Femur (tissue), 1 donor: ENCODE measurements at places on chromosomes 1 and 21.

- DNase-seq = no peak
Measured at GRCh38 chr1:205328476-205328875, 6.9 kb upstream of the NUAK2 start.

GRCh38 chr1:221740369-221740992 is 1.4 kb downstream of the DUSP10 start:
- no peak for DNase-seq

- DNase-seq = no peak
Measured at GRCh38 chr1:20578062-20578461, 10.8 kb upstream of the CDA start.

DNA sequence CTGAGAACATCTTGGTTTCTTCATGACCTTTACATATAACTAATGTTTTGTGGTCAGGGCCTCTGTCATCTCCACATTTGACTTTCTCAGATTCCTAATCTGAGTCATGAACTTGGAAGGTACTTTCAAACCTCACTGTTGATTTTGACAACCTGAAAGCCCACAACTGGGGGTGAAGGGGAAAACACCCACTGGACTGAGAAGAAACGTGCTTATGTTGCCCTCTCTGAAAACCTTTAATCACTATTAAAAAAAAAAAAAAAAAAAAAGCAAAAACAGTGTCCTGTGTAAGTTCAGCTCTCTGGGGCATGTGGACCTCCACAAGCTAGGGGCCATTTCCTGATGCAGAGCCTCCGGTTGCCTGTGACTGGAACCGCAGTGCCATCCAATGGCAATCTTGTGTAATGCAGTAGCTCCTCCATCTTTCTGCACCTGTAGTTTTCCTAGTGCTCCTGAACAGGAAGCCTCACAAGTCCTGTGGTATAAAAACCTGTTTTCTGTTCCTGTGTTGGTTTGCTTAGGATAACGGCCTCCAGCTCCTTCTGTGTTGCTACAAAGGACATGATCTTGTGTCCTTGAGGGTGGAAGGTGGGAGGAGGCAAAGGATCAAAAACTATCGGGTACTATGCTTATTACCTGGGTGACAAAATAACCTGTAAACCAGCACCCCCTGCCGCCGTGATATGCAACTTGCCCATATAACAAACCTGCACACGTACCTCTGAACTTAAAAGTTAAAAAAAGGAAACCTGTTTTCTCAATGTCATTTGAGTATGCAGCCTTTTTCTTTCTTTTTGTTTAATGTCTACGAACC is 124.5 kb downstream of the ZNF648 start:
- DNase-seq = peak; percentile 29

GRCh38 chr21:36934864-36935420 is 31.5 kb downstream of the HLCS start:
- DNase-seq = no peak

DNA sequence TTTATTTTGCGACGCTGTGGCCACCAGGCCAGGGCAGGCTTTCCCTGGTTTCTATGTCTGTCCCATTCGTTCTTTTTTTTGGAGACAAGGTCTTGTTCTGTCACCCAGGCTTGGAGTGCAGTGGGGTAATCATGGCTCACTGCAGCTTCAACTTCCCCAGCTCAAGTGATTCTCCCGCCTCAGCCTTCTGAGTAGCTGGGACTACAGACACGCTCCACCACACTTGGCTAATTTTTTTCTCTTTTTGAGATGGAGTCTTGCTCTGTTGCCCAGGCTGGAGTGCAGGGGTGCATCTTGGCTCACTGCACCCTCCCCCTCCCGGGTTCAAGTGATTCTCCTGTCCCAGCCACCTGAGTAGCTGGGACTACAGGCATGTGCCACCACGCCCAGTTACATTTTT is 43.4 kb upstream of the WNT4 start:
- DNase-seq = no peak

DNA sequence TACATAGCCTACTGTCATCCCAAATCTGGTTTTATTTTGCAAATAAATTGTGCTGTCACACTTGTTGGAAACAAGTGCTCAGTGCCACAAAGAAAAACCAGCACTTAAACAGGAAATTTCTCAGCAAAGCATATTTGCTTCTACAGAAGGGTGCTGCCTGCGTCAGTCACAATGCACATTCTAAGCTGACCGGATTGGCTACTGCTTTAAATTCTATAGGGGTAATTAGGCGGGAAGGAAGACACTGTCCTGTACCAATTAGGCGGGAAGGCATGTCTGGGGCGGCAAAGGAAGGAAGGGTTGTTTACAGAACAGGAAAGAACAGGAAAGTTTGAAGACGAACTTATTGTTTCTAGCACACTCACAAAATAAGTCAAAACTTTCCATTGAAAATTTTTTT is 2.8 kb downstream of the IFI16 start:
- no peak for DNase-seq

GRCh38 chr1:28111157-28111556 is 22.7 kb upstream of the EYA3 start:
- no peak for DNase-seq

GRCh38 chr21:35234725-35235124 is 185.6 kb upstream of the RUNX1 start:
- DNase-seq = no peak

DNA sequence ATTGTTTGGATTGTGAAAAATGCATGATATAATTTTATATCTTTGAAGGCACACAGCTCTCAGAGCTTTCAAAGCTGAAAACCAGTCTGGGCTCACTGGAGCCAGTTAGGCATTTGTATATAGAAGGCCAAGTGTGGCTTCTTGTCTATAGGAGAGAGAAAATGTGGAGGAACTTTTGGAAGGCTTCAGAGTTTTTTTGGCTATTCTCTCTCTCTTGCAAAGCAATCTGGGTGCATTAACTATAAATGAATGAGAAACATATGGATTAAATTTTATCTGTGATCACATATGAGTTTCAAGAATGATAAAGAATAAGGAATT is 216.7 kb upstream of the HOOK1 start:
- DNase-seq = no peak

GRCh38 chr1:54764133-54764921 is at the start of gene PARS2:
TSS of gene PARS2 (minus strand) at chr1:54764523. CDS start at chr1:54759161, 5,362 bp downstream.
- DNase-seq = peak; percentile 98

DNA sequence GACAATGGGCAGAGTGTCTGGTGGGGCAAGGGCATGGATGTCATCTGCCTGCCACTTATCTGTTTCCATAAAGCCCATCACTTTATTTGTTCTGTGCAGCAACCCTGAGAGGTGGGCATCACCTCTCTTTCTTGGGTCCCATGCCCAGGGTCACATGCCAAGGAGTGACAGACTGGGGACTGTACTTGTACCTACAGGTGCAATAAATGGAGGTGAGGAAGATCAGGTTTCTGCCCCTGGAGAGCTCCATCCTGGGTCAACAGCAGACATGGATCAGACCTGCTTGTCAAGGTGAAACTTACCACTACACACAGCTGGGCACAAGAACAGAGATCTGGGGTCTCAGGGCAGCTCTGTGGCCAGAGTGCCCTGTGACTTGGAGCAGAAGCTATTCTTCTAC is 18.4 kb upstream of the PRDM16 start:
- no peak for DNase-seq

- no peak for DNase-seq
Measured at GRCh38 chr1:203915811-203916210, 54.4 kb downstream of the SNRPE start.

- no peak for DNase-seq
Measured at GRCh38 chr21:29870814-29871213, 69.0 kb downstream of the GRIK1 start.

DNA sequence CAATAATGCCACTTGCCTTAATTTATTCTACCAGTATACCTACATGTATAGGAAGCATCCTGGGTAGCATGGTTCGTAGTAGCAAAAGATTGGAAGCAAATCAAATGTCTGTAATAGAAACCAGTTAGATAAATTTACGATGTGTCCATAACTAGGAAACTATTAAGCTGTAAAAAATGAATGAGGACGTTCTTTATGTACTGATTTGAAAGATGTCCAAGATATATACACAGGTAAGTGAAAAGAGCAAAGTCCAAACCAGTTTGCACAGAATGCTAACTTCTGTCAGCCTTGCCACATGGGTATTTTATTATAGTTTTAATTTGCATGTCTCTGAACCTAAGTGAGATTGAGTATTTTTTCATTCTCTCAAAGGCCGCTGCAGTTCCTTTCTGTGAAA is 251.8 kb upstream of the IRF2BP2 start:
- DNase-seq = no peak

DNA sequence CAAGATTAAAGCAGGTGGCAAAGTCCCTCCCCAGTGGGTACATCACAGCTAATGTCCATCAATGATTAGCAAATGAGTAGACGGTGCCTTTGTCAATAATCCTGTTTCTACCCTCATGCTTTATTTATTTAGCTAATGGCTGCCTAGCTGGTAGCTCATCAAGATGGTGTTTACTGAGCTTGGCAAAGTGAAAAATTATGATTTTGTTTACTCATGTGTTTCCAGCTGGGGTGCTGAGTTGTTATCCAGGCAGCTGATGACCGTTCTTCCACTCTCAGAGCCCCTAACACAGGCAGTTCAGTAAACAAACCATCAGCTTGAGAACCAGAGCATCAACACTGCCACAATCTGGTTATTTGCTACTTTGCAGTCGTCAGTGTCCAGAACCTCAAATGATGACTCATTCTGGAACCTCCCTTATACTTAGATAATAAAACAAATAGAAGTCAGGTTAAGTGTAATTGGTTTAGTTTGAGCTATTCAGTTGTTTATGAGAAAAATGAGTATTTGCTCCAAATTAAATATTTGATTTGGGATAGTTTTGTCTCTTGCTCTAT is 163.9 kb downstream of the ST6GALNAC5 start:
- DNase-seq = no peak

- no peak for DNase-seq
Measured at GRCh38 chr1:179366093-179366800, 476 bp downstream of the AXDND1 start.

GRCh38 chr1:54278941-54279422 is 79.0 kb downstream of the MRPL37 start:
- DNase-seq = no peak

DNA sequence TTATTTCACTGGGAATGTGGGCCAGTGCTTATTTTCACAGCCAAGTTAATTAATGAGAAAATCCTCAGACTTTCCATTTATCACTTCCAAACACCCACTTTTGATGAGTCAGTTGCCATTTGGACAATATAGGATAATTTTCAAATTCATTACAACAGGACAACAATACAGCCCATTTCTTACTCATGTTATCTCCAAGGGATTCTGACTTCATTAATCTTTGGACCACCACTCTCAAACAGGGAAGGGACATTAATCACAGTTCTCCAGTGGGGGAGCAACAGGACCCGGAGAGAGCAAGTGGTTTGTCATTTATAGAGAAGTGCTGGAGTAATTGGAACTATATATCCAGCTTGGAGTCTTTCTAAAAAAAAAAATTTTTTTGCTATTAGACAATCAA is 38.7 kb downstream of the JUN start:
- no peak for DNase-seq

DNA sequence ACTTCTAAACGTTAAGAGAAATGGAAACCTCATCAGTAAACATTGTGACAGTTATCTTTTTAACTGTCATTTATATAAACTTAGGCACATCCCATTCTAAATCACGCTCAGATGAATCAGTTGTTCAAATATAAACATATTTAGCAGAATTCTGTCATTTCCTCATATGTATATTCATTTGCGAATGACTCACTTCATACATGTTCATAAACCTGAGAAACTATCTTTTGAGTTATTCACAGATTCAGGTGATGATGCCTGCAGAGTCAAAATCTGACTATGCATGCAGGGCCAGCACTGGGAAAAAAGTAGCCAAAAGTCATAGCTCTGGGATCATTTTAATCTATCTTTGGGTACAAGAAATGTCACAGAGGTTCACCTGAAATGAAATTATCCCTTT is 153.8 kb upstream of the PKN2 start:
- no peak for DNase-seq

DNA sequence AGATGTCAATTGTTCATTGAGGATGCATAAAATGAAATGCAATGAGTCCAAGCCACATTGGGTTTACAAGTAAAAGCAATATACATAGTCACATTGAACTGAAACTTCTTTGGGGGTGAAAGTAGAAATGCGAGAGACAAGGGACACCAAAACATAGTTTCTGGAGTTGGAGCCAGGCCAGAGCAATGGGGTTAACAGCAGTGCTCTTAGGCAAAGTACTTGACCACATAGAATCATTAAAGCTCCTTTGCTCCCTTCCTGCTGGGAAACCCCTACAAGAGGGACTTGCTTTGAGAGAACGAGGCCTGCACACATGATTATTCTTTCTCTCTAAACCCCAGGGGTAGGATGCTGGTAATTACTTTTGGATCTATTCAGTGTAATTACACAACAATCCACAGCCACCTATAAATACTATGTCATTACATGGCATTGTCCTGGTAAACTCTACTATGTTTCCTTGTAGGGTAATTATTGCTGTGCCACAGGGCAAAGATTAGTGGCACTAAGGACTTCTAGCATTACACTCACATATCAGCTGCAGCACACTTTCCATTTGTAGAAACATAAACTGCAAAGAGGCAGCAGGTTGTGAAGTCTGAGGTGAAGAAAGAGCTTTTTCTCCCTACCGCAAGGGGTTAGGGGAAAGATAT is 421.6 kb upstream of the PBX1 start:
- DNase-seq = no peak

DNA sequence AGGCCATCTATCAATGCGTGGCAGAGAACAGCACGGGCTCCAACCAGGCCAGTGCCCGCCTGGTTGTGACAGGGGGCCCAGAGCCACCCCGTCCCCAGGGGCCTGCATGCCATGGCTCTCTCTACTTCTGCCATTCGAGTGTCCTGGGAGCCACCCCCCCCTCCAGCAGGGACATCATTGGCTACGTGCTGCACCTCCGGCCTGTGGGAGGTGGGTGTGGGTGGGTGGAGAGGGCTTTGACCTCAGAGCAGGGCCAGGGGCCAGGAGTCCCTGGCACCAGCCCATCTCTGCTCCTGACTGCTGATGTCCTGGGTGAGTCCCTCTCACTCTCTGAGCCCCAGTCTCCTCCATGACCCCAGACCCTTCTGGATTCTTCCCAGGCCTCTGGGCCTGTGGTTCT is 25.3 kb downstream of the SLC27A3 start:
- no peak for DNase-seq

- DNase-seq = no peak
Measured at GRCh38 chr1:92838519-92838918, 6.7 kb downstream of the RPL5 start.

GRCh38 chr1:61742620-61743430 is 545 bp downstream of the PATJ start:
- peak; percentile 66 for DNase-seq

DNA sequence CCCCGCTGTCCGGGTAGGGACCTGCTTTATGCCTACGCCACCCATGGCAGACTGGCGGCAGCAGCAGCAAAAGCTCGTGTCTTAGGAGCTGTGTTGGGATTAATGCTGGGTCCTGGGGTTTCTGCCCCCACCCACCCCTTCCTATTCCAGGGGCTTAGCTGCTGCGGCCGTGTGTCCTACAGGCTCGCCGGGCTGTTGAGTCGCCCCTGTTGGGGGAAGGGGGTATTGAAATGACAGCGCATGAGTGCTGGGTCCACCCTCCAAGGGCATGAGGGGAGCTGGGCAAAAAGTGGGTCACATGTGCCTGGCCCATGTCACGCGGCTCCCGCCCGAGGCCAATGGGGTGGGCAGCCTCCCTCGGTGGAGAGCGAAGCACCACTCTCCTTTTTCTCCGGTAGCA is 118.3 kb upstream of the COL6A1 start:
- peak; percentile 5 for DNase-seq
